ENCODE measurements at places on chromosomes 5 and 9. TPM values are rescaled to one million over a fixed set of nuclear protein-coding genes. Genes with fewer than 3 reads are reported as not detected.
A peak's percentile ranks its signal among the peaks of the same experiment; 100 is the strongest.

The AGXT2 gene
- total RNA-seq = not detected

The CNTFR gene
- total RNA-seq = 26.6 TPM

The F2RL1 gene
- total RNA-seq = 40.7 TPM

The HBEGF gene
- 1.6 TPM for total RNA-seq

The TAF9 gene
- total RNA-seq = 105 TPM

The PGM5 gene
- 0.14 TPM for total RNA-seq

The ADAMTSL2 gene
- 0.70 TPM for total RNA-seq

The OR1J2 gene
- not detected for total RNA-seq

The CYLC2 gene
- not detected for total RNA-seq

The TAF11L5 gene
- total RNA-seq = not detected

The SLC1A1 gene
- total RNA-seq = 11.6 TPM

The ZNF169 gene
- total RNA-seq = 3.4 TPM

The ATP6V1G1 gene
- 158 TPM for total RNA-seq

The ZBED3 gene
- 1.6 TPM for total RNA-seq

- DNase-seq = no peak
Observed at GRCh38 chr5:34061993-34062392, 19.0 kb upstream of the C1QTNF3 start.

DNA sequence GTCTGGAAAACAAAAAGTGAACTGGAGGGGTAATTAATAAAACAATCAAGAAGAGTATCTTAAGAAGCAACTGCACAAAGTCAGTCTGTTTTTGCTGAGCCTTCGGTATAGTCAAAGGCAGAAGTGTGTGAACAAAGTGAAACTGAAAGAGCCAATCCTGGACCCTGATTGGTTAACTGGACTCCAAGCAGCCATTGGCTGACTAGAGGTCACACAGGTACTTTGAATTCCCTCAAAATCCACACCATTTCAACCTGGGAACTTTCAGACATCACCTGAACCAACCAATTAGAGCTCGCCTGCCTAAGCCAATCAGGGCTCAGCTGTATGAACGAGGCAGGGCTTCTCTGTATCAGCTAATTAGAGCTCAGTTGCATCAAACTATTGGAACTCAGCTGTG lies 286.7 kb downstream of the TLE4 start:
- no peak for DNase-seq

GRCh38 chr9:34177593-34178435 lies 1.0 kb upstream of the UBAP1 start:
- no peak for DNase-seq

- DNase-seq = peak; percentile 75
Observed at GRCh38 chr9:136052991-136053756, 41.9 kb downstream of the NACC2 start.

DNA sequence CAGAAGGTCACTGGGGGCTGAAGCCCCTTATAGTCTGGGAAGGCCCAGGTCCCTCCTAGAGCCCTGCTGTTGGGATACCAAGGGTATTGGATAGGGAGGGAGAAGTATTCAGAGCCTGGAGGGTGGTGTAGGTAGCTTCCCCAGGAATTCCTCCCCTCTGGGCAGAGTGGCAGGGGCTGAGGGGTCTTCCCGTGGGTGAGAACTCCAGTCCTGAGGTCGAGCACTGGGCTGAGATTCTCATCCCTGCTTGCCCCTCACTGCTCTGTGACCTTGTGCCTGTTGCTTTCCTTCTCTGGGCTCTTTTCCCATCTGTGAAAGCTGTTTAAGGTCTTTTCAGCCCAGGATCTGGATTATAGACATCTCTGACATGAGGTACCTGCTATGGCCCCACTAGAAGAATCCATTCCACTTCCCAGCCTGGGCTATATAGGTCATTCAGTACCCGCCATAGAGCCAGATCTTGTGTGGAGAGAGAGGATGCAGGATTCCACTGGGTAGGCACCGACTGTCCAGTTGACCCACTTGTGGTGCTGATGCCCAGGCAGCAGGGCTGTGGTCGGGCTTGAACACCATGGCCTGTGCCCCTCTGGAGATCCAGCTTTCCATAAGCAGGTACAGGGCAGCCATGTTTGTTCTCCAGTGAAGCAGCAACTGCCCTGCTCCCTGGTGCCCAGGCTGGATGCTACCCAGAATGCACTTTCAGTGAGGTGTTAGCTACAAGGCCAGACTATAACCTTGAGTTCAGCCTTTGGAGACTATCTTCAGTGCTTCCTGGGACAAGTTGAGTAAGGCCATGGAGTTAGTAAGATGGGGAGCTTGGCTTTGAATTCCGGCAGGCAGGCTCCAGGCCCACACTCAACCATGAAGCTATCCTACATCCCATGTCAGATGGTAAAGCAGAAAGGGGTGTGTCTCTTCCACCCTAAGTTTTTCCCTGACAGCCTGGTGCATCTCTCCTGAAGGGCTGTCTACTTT lies 60.1 kb downstream of the AMBP start:
- no peak for DNase-seq

DNA sequence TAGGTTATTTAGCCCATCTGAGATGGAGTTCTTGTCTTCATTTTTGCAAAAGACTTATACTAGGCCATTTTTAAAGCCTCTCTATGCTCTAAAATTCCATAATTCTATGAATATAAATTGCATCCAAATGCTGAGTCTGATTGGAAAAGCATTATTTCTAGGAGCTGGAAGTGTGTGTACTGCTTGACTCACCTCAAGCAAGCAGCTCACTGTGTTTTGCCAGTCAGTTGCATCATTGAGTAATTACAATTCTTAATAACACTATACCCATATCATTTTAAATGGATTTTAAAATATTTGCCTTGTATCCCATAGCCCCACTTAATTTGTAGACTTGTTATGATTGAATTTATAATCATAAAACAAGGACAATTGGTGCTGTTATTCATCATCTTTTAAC lies 161.0 kb downstream of the PAM start:
- DNase-seq = no peak

DNA sequence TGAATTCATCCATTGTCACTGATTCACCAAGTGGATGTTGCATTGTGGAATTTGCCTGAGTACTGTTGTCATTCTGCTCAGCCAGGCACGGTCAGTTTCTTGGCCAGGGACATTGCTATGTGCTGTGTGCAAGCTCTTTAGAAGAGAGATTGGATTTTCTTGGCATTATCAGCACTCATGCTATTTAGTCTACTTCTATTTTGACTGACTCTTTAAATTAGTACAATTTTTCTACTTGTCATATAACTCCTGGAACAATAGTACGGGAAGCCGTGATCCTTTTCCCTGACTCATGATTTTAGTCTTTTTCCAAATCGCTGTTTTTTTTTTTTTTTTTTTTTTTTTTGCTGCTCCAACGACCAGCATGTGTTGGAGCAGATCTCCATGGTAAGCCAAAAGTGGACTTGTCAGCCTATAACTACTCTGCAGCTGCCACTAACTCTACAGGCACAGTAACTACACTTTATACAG lies 129.7 kb downstream of the CDC42SE2 start:
- no peak for DNase-seq

DNA sequence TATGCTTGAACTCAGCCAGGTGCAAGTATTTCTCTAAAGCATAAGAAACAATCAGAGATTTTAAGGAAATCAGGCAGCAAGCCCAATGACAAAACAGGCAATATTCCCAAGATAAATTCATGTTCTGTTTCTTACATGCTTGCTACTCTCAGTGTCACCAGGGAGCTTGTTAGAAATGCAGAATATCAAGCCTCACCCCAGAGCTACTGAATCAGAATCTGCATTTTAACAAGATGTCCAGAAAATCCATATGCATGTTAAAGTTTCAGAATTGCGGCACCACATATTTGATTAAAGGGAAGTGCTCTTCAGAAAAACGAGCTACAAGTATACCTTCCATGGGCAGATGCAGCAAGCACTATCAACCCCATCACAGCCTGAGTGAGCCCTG lies 54.4 kb downstream of the MFAP3 start:
- DNase-seq = no peak

DNA sequence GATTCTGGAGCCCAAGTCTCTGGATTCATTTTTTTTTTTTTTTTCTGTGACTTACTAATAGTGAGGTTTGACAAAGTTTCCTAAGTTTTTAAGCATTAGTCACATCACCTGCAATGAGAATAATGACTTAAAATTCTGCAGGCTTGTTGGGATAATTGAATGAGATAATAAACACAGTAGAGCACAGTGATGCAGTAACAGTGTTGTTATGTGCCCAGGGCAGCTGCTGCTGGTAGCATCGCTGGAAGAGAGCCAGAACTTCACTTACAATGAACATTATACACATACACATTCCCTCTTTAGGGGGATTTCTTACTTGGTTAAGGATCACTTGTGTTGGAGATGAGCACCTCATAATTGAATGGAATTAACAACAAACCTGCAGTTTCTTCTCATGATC lies 78.9 kb downstream of the ALDH7A1 start:
- DNase-seq = no peak

DNA sequence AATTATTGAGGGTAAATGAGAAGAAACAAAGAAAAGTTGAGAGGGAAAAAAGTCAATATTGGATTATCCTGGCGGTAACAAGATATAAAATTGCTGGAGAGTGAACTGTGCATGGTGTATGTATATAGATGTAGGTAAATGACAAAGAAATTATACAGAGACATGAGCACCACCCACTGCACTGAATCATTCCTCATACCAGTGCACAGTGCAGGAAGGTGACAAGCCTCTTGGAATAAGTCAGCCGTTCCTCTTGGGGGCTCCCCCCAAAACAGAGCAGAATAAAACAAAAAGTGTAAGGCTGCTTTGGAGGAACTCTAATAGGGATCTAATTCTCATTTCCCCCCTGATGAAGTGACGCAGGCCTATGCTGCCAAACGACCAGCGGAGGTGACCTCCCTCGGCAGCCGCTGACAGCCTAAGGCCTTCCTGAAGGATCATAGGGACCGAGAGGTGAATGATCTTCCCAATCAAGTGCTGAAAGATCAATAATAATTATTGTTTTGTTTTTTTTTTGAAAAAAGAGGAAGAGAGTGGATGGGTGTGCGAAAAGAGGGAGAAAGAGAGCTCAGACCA lies 245.0 kb downstream of the PSAT1 start:
- no peak for DNase-seq

GRCh38 chr5:90612919-90613318 lies 54.3 kb downstream of the ADGRV1 start:
- DNase-seq = no peak

- DNase-seq = no peak
Observed at GRCh38 chr5:33696411-33696810, 195.4 kb downstream of the ADAMTS12 start.

GRCh38 chr9:108197008-108197365 lies 658.8 kb downstream of the ACTL7B start:
- DNase-seq = no peak

DNA sequence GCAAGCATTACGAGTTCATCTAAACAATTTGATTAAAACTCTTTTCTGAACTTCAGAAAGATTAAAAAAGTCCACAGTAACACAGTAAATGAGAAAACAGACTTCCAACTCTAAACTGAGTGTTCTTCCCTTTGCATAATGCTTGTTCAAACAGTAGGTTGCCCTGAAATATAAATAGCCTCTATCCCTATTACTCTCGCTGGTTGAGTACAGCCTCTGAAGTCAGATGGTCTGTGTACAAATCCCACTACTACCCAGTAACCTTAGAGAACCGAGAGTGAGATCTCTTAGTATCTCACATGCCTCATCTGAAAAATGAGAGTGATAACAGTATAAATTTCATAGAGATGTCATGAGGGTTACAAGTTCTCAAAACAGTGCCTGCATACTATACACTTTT lies 591.6 kb downstream of the CAAP1 start:
- no peak for DNase-seq

DNA sequence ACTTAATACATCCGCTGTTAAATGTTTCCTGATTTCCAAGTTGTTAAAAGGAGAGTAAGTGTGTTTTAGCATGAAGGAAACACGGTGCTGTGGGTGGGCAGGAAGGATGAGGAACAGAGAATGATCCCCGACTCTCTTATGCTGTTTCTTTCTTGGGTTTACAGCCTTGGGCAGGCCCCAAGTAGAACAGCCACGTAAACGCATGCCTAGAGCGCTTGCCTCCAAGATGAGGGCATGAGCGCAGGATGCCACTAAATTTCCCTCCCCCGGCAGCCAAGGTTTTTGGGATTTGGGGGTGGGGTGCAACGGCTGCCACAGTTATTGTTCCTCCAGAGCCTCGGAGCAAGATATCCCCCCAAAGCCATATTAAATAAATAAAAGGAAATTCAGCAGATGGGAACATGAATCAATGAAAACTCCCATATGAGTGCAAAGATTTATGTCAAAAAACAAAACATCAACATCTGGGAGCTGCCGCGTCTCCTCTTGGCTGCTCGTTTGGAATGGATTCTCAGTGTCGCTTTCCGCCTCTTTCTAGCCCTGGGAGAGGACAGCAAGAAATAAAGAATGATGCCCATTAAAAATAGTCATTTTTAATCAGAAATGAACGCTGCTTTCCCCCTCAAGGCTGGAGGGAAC lies 10.0 kb upstream of the DELE1 start:
- peak; percentile 58 for DNase-seq

- no peak for DNase-seq
Observed at GRCh38 chr5:149206524-149207141, 65.0 kb upstream of the AFAP1L1 start.

GRCh38 chr9:120876842-120877240 lies at the start of gene PHF19:
PHF19 (minus strand) TSS chr9:120877188; CDS start chr9:120874741, 2,447 bp downstream.
- DNase-seq = no peak

- no peak for DNase-seq
Observed at GRCh38 chr9:138042640-138043039, 165.1 kb downstream of the CACNA1B start.

DNA sequence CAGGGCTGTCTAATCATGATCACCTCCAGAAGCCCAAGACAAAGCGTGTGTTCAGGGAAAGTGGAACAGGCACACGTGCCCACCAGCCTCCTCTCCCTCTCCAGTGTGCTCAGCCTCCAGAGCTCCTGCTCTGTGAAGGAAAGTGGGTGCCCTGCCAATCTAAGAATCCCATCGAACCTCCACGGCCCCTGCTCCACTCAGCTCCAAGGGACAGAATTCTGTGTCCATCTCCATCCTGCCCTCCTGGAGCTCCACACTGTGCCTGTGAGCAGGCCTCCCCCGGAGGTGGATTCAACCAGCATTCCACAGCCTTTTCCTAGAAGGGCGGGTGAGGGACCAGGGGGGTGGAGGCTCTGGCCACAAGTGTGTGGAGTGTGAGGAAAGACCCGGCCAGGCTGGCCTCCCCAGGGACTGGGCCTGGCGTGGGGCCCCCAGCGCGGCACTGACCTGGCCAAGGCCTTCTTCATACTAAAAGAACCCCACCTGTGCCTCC lies 6.0 kb downstream of the EEIG1 start:
- DNase-seq = peak; percentile 77

- DNase-seq = peak; percentile 66
Observed at GRCh38 chr9:113548221-113549041, 84.9 kb downstream of the RGS3 start.

DNA sequence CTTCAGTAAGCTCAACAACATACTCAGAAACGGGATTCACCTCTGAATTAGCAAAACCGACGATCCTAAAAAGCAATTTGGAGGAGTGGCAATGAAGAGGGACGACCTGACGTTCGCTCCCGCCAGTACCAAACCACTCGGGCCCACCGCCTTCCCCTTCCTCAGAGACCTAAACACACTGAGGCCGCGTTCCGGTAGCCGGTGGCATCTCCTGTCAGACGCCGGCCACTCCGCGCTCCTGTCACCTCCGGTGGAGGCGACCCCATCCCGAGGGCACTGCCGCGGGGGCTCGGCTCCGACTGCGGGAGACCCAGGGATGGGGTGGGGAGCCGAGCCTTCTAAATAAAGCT lies 617 bp downstream of the PPP6C start:
- DNase-seq = no peak
